WERI-Rb-1 (cell line): ENCODE measurements at places on chromosomes 11 and 22.

DNA sequence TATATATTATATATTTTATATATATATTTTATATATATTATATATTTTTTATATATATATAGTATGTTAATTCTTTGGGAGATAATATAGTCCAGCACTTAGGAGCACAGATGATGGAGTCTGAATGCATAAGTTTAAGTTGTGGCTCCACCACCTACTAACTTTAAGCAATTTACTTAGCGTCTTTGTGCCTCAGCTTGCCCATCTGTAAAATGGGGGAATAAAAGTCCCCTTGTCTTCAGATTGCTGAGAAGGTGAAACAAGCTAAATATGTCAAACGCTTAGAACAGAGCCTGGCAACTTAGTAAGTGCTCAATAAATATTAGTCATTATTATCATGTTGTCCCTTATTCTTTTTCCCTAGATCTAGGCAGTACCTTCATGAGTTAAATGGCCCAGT lies 27.5 kb downstream of the DSCAML1 start:
- DNase-seq = no peak

GRCh38 chr22:43275545-43276317 lies 67.4 kb downstream of the SCUBE1 start:
- DNase-seq = no peak

DNA sequence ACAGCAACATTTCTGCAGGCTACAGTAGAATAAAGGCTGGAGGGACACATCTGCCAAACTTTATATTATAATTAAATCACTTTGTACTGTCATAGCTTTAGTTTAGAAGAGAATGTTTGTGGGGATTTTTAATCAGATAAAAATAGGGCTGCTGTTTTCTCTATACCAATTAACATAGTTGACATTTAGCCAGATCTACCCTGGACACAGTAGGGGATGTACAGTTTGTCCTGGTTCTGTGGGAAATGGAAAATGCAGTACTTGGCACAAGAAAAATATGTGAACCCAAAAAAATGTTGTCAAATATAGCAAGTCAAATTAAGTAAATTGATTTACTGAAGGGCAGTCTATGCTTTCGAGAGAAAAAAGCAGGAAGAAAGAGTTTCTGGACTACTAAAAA lies 20.8 kb upstream of the PICALM start:
- no peak for DNase-seq

GRCh38 chr22:44600207-44600785 lies 101.7 kb upstream of the PRR5 start:
- no peak for DNase-seq

GRCh38 chr11:1746511-1746931 lies 3.9 kb downstream of the IFITM10 start:
- no peak for DNase-seq

DNA sequence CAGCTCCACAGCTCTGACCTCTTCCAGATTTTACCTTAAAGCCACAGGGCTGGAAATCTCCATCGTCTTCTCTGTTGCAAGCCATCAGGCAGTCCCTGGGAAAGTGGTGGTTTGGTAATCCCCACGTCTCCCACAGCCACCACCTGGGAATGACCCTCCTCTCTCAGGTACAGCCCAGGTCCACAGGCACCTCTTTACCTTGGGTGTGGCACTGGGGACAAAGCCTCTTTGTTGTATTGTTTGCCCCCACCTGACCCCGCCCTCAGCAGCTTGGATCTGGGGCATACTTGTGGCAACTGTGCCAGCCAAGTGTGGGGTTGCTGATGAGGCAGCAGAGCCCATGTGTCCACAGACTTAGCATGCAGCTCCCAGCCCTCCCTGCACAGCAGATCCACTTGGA lies 77.6 kb downstream of the LRRC32 start:
- no peak for DNase-seq

- no peak for DNase-seq
These were observed 59.6 kb downstream of the MAPK1 start for GRCh38 chr22:21807544-21808529.

- peak; percentile 4 for DNase-seq
These were observed 69.7 kb downstream of the MYO7A start for GRCh38 chr11:77197626-77198320.

DNA sequence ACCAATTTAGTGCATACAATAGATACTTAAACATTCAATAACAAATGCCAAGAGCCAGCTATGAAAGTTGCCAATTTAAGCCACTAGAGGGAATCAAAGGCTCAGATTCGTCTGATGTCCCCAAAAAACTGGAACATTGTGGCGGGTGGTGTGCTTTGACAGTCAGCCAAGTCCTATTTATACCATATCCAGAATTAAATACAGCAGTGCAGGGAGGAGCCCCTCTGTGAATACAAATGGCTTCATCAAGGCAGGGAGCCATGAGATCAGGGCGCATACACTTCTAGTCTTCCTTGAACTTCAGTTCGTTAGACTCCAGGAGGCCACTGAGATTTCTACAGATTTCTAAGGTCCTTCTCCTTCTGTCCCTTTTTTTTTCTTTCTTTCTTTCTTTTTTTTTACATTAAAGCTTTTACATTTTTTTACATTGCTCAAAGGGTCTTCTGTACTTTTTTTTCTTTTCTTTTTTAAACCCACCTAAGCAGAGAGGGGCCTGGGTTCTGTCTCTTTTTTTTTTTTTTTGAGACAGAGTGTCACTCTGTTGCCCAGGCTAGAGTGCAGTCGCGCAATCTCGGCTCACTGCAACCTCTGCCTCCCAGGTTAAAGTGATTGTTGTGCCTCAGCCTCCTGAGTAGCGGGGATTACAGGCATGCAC lies 41.5 kb upstream of the HSPA8 start:
- DNase-seq = peak; percentile 36

DNA sequence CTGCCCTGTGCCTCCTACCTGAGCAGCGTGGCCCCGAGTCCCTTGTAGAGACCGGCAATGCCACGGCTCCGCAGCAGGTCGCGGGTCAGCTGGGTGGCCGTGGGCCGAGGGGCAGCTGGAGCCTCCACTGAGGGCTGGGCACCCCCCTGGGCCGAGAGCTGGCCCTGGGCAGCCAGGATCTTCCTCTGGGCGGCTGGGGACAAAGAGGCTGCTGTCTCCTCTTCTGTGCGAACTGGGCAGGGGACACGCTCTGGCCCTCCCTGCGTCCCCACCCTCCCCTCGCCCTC lies 2.6 kb upstream of the CEND1 start:
- no peak for DNase-seq

- DNase-seq = no peak
These were observed 75.2 kb downstream of the EIF3M start for GRCh38 chr11:32658639-32659406.

GRCh38 chr11:44823006-44823405 lies 96.2 kb downstream of the TSPAN18 start:
- DNase-seq = no peak

GRCh38 chr11:78032090-78032489 lies 9.0 kb upstream of the KCTD14 start:
- DNase-seq = no peak

- DNase-seq = no peak
These were observed 5.3 kb downstream of the TAGLN start for GRCh38 chr11:117204283-117205080.
